Hematopoietic multipotent progenitor cell treated with erythropoietin and hydrocortisone succinate and interleukin-3 and kit ligand, for 4 days (in vitro differentiated cells): ENCODE measurements at places on chromosomes 2 and 18.

- no peak for DNase-seq
Measured at GRCh38 chr2:96089356-96090195, 26.8 kb downstream of the ADRA2B start.

DNA sequence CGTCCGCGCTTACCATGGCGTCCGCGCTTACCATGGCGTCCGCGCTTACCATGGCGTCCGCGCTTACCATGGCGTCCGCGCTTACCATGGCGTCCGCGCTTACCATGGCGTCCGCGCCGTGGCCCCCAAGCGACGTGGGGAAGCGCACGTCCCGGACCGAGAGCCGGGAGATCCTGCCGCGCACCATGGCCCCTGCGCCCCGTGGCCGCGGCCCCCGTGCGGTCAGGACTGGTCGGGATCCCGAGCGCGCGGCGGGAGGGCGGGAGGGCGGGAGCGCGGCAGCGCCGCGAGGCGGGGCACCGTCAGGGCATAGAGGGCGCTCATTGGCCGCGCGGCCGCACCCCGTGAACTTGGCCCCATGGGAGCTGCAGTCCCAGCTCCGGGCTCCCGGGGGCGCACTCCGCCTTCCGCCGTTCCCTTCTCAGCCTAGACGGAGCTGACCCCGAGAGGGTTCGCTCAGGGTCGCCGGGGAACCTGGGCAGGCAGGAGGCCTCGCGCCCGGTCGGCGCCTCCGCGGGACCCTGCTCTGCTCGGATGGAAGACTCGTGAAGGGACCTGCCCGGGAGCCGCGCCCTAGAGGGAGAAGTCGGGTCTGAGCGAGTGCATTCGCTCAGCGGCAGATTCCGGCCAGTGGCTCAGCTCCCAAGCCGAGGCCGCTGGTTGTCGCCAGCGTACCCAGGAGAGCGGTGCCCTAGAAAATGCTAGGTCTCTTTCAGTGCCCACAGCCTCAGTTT, at the start of gene ENOSF1:
ENOSF1 (minus strand) TSS at position 230 of the 734 bp plus-strand sequence; CDS start at position 187, 43 bp downstream.
- peak; percentile 95 for DNase-seq

DNA sequence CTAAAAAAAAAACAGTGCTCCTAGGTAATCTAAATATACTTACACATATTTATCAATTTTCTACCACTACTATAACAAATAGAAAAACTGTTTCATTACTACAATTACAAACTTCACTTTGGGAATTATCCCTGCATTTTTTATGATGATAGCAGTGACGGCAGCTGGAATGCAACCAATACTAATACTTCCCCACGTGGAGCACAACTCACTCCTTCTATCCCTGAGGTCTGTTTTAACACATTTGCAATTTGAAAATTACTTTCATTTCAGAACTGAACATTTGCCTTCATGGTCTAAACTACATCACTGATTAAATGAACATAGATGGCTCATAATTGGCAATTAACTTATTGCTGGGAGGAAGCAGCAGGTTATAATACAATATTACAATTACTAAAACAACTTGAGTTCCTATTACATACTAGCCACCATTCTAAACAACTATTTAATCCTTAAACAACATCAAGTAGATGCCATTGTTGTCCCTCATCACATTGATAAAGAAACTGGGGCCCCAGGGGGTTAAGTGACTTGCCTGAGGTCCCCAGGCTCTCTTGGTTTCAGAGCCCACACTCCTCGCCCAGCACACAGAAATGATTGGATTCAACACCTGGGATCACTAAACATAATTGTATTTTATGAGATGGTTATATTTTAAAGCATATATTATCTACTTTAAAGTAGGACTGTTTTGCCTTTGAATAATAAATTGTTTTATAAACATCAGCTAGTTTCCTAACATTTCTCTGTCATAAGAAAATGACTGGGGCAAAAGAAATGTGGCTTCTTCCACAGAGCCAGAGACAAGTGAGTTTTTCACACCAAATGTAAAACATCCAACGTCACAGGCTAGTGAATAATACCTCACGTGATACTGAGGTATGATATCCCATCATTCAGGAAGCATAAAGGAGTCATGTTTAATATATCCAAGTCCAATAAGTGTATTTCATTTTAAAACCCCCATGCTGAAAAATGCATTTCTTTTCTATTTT, 6.2 kb downstream of the COLEC12 start:
- no peak for DNase-seq

- no peak for DNase-seq
Measured at GRCh38 chr2:146879882-146880281, 964.9 kb upstream of the ACVR2A start.

DNA sequence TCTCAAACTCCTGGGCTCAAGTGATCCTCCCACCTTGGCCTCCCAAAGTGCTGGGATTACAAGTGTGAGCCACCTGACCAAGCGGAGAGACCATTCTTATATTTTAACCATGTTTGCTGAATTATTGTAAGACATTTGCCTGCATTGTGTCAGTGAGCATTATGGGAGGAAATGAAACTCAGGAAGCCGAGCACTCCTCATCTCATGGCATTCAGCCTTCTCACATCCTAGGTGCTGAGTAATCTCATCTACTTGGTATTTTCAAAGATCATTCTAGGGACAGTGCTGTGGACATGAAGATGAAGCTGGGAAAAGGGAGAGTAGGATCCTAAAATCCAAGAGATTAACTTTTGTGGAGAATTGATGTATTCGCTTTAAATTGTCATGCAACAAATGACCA, 66.1 kb downstream of the NAPG start:
- no peak for DNase-seq

- no peak for DNase-seq
Measured at GRCh38 chr2:123864416-123864815, 160.7 kb upstream of the CNTNAP5 start.

- DNase-seq, result no peak
Measured at GRCh38 chr2:120934574-120935338, 199.1 kb downstream of the GLI2 start.

DNA sequence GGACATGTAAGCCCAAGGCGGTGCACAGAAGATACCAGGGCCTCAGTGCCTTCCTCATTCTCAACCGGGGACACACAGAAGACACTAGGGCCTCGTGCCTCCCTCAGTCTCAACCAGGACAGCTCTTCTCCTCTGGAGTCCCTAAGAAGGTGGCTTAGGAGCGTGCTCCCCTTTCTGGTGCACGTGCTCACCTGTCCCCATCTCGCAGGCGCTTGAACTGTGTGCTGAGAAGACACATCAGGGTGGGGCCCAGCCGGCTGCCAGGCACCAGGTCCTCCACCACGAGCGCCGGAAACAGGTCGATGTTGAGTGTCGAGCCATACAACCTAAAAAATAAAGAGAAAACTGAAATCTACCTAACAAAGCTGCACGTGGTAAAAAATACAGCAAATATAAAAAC, 99.9 kb downstream of the PXDN start:
- no peak for DNase-seq

DNA sequence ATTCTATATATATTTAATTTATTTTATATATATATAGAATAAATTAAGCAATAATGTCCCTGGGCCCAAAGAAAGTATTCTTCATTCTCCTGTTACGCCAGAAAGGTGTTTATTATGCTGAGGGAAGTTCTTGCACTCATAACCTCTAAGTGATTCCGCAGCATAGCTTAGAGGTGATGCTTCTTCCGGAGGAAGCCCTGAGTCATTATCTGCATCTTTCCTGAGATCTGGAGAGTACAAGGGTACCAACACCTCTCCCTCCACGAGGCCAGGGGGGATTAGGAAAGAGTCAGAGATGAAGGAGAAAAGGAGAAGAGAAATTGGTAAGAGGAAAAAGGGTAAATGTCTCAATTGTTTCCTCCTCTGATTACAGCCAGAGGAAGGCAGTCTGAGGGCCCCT, 43.1 kb upstream of the RTN4 start:
- DNase-seq, result no peak

DNA sequence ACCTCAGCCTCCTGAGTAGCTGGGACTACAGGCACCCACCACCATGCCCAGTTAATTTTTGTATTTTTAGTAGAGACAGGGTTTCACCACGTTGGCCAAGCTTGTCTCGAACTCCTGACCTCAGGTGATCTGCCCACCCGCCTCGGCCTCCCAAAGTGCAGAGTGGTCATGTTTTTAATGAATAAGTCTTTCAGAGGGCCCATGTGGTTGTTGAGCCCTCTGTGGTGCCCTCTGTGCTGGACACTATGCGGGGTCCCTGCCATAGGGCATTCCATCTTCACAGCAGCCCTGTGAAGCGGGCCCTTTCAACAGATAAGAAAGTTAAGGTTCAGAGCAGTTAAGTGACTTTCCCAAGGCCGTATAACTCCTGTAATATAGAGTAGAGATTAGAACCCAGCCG, 25.9 kb downstream of the MYO7B start:
- no peak for DNase-seq

- DNase-seq, result peak; percentile 53
Measured at GRCh38 chr2:128662051-128662471, 343.4 kb upstream of the HS6ST1 start.

GRCh38 chr18:37270038-37270665, 295.4 kb downstream of the CELF4 start:
- peak; percentile 81 for DNase-seq

GRCh38 chr2:35255826-35256225, 1099.8 kb upstream of the CRIM1 start:
- no peak for DNase-seq

GRCh38 chr2:163764566-163764965, 28.8 kb upstream of the FIGN start:
- no peak for DNase-seq

GRCh38 chr18:78526275-78526674, 453.3 kb upstream of the SALL3 start:
- no peak for DNase-seq

DNA sequence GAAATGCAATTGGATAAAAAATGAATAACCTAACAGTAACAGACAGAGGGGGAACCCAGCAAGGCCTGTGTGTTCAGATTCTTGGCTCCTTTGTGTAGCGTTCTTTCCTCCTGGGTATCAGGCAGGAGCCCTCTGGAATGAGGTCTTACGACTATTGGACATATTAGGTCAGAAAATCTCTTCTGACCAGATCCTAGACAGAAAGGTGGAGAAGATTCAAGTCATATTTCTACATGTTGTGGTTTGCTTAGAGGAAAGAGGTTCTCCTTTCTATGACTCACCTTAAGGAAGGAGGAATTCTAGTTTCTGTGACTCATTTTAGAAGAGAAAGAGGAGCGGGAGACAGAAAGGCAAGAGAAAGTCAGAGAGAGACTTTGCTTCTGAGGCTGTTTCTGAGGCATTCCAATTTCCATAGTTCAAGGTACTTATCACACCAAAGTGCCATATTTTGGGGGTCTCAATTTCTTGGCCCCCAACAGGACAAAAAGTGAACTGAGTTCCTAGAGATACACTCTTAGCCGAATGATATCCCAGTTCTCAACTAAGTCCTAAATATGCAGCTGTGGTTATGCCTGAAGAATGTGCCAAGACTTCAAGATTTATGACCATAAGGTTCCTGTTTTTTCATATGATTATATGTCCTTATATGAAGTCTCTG, 618.6 kb downstream of the ZEB2 start:
- peak; percentile 62 for DNase-seq

DNA sequence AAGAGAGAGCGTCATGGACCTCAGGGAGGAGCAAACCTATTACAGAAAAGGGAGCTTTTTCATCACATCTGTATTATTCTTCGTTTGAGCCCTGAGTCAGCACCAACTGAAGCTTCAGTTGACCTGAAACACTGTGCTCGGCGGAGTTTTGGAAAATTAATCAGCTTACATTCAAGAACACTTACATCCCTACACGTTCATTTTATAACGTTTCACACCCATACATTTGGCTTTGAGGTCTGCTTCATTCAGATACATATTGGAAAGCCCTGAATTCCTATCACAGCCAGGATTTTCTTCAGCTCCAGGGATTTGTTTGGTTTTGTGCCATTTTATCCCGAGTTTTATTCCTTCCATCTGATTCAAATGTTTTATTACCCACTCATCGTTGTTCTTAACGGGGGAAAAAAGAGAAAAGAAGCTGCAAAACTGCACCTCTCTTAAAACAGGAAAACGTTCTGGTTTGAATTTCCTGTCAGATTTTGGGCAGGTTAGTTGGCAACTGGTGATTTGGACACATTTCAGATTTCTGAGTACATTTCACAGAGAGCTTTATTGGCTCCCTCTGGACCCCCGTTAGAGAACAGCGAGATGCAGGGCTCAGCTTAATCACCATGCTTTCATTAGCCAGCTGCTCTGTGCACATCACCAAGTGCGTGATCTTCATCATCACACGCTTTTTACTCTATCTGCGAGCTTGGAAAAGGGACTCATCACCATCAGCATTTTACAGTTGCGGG, 88.8 kb downstream of the CDC42EP3 start:
- no peak for DNase-seq

DNA sequence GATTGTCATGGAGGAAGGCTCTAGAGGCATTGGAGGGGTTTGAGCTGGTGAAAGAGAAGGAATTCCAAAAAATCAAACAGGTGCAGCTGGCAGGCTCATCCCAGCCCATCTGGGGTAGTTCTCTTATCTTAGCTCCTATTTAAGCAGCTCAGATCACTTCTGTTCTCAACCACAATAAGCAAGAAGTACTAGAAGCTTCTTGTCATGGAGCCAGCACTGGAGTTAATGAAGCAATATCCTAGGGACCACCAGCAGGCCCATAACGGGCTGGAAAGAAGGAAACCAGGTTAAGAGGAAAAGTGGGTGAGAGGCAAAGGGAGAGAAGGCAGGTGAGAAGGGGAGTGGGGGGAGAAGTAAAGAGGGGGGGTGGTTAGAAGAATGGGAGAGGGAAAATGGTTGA, 100.7 kb upstream of the ZFP36L2 start:
- DNase-seq, result peak; percentile 50

GRCh38 chr2:67321588-67321903, 75.6 kb upstream of the ETAA1 start:
- no peak for DNase-seq

DNA sequence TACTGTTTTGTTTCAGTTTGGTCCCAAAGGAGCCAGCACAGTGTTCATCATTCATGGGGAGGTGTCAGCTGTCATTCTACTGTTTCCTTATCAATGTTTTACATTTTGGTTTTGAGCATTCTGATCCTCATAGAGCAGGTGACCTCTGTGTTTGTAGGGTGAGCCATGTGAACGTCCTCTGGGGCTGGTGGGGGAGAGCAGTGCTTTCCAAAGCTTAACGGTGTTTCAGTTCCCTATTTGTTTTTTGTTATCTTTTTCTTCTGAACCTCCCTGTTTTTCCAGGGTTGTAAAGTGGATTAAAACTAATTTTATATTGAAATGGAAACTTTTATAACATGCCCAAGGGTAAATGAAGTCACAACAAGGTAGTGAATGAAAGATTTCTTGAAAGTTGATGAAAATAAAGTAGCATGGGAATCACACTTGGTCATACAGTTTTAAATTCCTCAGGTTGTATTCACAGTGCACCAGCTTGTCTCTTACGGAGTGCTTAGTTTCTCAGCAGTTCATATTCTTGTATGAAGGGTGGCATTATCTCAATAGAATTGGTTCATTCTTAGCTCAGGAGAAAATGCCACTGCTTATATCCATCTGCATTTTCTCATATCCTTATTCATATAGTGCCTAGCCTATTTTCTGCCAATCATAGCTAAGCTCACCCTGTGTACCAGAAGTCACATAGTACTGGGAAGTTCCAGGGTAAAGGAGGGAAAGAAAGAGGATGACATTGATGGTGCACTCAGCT, 54.5 kb downstream of the MAP4K4 start:
- no peak for DNase-seq
